ENCODE measurements at places on chromosomes 1 and 21.

DNA sequence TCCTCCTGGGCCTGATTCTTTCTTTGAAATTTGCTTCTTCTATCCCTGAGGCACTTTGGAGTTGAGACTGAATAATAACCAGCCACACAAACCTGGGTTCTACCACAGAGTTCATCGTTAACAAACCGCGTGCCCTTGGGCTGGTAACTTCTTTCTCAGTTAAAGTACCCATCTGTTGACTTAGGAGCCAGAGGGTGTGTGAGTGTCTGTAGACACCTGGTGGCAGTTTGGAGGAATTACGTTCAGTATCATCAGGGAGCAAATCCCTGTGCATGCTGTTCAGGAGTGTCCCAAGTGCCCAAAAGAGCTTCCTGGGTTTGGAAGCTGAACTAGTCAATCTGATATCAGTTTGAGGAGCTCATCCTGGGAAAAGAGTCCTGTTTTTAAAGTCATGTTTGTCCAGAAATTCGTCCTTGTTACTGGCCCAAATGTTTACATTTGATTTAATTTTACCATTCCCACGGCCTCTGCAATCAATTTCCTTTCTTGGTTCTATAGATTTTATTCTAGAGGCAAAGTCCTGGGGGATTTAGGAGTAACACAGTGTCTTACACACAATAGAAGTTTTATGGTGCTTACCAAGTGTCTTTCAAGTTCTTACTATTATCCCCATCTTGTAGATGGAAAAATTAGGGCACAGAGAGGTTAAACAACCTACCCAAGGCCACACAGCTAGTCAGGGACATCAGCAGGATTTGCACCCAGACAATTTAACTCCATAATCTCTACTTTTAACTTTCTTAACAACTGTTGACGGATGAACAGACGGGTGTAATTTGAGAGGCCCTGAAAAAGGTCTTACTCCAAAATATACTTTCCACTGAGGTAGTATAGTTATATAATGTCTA lies 26.7 kb upstream of the RPTN start:
- DNase-seq = peak; percentile 4

DNA sequence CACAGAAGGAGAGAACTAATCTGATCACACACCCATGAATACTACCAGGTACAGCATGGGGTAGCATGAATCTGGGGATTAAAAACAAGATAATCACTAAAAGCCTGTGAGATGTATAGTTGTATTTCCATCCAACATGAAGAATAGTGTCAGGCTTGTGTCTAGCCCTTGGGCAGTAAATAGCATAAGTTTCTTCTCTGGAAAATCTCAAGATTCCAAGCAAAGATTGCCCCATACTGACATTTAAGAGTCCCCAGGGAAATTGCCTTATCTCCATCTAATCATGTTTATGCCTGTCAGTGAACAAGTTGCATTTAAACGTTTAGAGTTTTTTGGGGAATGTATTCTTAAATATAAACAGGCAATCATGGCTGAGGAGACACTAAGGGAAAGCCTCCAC lies 109.2 kb upstream of the SERTAD4 start:
- DNase-seq = no peak

DNA sequence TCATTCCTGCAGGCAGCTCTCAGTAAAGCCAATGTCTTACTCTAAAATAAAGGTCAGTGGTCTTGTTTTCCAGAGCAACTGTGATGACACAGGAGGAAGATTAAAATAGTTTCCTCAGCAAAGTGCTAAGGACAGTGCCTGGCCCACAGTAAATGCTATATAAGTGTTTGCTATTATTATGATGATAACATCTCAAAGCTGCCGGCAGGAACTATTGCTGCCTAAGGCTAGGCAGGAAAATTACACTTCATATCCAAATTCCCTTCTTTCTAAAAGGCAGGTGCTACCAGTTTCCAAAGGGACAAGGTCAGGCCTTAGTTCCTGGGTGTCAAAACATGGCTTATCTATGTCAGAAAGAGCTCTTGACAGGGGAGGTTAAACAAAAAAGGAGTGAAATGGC lies 401.3 kb downstream of the HHAT start:
- no peak for DNase-seq

DNA sequence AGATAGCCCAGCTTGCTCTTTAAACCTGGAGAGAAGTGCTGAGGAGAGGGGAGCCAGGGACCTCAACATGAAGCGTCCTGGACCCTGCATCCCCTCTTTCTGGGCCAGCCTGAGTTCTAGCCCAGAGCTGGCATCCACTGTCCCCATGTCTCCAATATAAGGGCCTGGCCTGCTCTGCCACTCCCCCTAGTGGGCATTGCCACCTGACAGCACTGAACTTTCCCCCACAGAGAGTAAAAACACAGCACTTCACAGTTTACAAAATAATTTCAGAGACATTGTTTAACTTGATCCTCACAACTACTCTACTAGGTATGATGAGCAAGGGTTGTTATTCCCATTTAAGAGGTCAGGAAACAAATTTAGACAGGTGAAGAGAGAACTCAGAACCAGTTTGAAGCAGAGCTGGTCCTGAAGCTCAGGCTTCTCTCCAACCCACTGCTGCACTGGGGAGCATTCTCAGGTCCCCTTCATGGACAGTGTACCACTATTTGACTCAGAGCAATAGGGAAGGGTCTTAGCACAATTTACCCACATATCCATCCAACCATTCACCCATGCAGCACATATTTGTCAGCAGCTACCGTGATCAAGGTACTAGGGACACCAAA lies 151.2 kb downstream of the DMRTA2 start:
- DNase-seq = no peak

- DNase-seq = peak; percentile 94
Measured at GRCh38 chr1:34865981-34866761, 6.6 kb upstream of the SMIM12 start.

- DNase-seq = no peak
Measured at GRCh38 chr21:35095859-35096291, 46.8 kb upstream of the RUNX1 start.

GRCh38 chr1:41169799-41170180 lies 72.3 kb downstream of the SCMH1 start:
- DNase-seq = no peak

DNA sequence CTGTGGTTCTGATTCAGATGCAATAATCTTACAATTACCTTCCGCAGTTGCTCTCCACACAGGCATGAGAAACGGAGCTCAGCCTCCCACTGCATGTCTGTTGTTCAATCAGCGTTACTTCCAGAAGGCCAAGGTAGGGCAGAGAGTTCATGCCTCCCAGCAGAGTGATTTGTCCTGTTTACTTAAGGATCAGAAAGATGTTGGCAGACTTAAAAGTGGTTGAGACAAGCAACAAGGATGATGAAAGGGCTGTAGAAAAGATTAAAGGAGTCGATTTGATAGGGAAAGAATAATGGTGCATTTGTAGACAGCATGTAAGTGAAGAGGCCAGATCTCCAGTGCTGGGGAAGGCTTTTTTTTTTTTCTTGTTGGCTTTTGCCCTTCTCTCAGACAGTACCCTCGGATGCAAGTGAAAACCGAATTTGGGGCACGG lies 26.6 kb downstream of the ARMH1 start:
- DNase-seq = no peak

DNA sequence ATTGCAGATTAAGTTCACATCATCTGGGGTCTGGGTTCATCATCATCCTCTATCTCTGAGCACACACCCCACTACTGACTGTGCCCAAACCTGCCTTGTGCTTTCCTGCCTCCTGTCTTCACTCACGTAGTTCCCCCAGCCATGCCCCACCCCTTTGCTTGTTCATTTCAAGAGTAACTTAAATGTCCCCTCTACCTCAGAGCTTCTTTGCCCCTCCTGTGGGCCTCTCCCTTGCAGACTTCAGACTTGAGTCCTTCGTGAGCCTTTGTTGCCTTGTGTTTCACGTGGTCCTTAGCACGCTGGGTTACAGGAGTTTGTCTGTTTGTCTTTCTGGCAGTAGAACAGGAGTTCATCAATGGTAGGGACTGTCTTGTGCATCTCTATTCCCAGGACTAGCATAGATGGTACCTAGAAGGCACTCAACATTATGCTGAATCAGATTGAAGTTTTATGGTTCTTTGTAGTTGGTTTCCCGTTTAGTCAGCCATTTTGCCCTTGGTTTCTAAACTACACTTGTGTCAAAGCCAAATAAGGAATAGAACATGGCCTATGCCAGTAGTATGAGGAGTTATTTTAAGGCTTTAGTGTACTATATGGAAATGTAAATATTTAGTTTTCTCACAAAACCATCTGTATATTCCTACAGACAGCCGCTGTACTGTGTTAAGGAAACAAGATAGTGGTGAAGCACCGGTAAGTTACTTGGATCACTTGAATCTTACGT lies 86.2 kb downstream of the TTC3 start:
- no peak for DNase-seq

- DNase-seq = no peak
Measured at GRCh38 chr1:32100807-32101708, 6.8 kb upstream of the KPNA6 start.

DNA sequence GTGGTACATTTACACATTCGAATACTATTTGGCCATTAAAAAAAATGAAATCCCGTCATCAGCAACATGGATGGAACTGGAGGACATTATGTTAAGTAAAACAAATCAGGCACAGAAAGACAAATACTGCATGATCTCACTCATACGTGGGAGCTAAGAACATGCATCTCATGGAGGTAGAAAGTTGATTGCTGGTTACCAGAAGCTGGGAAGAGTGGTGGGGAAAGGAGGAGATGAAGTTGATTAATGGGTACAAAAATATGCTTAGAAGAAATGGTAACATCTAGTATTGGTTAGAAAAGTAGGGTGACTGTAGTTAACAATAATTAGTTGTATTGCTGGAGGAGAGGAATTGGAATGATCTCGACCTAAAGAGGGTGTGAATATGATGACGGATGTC lies 24.6 kb upstream of the RNF187 start:
- no peak for DNase-seq

- no peak for DNase-seq
Measured at GRCh38 chr1:212228076-212228475, 57.1 kb upstream of the PPP2R5A start.

DNA sequence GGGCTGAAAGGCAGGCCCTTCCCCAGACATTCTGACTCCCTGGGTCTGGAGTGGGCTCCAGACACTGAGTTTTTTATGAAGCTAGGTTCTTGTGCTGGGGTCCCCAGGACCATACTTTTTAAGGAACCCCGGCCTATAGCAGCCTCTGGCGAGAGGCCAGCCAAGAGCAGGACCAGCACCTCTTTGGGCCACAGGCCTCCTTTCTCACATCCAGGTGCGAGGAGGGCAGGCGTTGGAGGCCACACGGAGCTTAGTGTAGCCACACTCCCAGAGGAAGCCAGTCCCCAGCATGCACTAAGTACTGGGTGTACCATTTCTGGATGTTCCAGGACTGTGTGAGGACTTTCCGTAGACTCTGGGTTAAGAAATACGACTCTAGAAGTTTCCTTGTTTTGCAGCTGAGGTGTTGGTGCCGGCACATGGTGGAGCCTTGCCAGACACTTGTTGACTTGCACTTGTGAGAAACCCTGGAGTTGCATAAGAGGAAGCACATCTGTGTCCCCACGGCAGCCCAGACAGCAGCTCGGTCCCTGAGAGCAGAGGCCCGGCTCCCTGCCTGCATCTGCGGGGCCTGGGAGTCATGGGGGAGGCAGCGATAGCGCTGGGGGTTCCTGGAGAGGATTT lies 122.2 kb upstream of the VAMP3 start:
- DNase-seq = no peak

DNA sequence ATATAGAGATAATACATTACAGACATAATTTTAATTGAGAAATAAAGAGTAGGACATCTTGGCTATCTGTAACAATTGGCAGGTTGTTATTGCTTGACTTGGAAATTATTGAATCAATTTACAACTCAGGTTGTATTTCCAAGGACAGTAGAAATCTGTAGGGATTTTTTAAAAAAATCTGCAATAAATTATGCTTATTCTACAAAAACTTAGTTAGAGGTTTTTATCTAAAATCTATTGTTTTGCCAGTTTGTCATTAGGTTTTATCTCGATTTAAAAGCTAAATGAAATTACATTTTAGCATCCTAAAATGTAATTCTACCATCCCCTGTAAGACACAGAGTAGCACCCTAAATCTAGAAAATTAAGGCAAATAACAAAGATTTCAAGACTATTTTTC lies 408.8 kb downstream of the COL11A1 start:
- no peak for DNase-seq

DNA sequence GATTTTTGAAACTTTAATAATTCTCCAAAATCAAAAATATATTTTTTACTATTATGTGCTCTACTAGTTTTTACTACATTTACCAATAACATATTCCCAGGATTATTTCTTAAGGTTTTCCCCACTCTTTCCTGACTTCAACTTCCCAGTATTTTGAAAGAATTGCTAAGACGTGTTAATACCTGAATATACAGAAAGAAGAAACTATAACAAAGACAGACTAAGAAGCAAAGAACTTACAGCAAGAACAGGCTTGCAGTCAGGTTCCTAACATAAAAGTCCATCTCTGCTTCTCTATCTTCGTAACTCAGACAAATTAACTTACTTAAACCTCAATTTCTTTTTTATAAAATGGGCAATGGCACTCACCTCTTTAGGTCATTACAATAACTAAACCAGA lies 63.2 kb downstream of the SRSF11 start:
- no peak for DNase-seq

- no peak for DNase-seq
Measured at GRCh38 chr1:46550751-46551231, 656 bp downstream of the KNCN start.

DNA sequence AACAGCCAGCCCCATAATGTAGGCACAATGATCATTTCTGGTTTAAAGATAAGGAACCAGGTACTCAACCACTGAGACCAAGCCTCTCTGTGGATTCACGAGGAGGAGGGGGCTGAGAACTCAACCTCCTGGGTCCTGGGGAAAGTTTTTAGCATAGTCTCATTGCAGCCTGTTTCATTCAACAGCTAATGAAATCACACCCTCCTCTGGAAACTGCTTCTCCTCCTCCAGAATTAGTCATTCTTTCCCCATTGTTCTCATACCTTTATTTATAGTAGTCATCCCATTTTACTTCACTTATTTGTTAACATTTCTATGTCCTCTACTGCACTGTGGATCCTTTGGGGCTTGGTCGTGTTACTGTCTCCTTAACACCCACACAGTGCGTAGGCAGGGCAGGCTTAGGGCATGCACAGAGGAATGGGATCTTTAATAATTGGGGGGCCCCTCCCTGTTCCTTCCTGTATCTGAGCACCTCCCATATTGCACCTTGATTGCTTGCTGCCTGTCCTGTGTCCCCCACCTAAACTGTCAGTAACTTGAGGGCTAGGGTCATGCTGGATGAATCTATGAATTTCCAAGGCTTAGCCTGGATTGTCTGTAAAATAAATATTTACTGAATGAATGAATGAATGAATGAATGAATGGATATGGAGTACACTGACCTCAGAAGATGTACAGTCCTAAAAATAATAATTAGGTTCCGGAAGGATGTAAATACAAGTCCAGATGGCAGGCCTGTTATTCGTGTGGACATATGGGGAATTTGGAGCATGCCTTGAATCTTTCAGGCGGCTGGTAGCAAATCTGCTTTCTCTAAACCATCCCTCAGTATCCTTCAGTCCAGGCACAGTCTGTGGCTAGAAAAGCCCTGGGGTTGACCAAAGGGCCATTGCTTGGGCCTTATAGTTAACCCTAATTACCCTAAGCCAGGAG lies 153.8 kb upstream of the HMGB4 start:
- DNase-seq = no peak

GRCh38 chr1:207128336-207128921 lies 24.4 kb downstream of the C4BPA start:
- DNase-seq = no peak

Measured in stimulated activated CD4-positive, alpha-beta T cell treated with anti-CD3 and anti-CD28 coated beads, TNF-alpha, amount 100 ng/mL, for 24 hours (primary cell).